Hematopoietic multipotent progenitor cell treated with erythropoietin and hydrocortisone succinate and interleukin-3 and kit ligand, for 17 days (in vitro differentiated cells): ENCODE measurements at places on chromosomes 12 and 14.

- no peak for DNase-seq
Observed at GRCh38 chr12:66976526-66976925, 292.6 kb upstream of the CAND1 start.

DNA sequence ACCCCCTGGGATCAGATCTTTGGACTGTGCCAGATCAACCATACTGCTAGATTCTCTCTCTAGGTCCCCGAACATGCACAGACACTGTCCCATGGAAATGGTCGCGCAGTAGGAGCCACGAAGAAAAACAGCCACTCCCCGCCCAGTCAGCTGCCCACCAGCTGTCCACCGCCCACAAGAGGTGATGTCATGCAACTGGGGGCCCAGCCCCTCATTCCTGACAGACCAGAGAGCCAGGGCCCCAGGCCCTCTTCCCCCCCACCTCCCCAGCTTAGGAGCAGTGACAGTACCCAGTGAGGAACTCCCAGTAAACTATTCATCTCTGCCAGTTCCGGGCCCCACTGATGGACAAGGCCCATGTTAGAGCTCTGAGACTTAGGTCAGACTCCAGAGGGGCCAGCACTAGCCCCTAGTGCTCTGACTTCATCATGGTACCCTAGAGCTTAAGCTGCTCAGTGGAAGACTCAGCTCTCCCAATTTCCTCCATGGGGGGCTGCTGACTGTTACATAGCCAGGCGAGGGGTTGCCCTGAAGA is 3.7 kb upstream of the TAMALIN start:
- no peak for DNase-seq

DNA sequence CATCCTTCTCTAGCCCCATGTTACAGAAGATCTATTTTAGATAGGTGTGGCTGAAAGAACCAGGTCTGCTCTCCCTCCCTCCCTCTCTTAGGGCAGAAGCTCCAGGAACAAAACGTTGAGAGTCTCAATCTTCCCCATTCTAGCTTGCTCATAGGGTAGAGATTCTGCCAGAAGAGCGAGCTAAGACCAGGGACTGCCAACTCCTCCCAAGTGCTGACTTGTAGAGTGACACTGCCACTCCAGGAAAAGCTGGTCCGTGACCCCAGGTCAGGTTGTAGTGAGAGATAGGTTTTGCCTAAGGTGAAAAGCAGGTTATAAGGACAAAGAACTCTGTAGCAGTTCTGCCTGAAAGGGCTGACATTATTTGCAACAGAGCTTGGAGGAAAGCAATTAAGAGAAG is 73.4 kb downstream of the INSM2 start:
- no peak for DNase-seq

GRCh38 chr12:1182069-1182468 is 191.0 kb downstream of the ERC1 start:
- no peak for DNase-seq

DNA sequence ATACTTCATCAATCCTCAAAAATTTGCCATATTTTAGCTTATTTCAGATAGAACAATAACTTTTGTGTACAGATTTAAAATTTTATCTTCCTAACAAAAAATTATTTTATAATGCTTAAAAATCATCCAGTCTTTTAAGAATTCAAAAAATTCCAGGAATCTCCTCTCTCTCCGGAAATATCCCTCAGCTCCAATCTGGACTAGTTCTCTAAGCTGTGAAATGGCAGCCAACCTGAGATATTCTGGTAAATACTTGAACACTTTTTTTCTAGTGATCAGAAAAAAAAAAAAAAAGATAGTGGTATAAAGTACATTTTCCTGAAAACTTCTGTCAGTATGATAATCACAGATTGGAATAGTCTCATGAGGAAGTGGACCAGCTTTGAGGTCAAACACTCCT is 57.6 kb downstream of the SSPN start:
- DNase-seq: no peak
